Left lung (tissue), 14 donors: ENCODE measurements at places on chromosomes 2 and 18.

DNA sequence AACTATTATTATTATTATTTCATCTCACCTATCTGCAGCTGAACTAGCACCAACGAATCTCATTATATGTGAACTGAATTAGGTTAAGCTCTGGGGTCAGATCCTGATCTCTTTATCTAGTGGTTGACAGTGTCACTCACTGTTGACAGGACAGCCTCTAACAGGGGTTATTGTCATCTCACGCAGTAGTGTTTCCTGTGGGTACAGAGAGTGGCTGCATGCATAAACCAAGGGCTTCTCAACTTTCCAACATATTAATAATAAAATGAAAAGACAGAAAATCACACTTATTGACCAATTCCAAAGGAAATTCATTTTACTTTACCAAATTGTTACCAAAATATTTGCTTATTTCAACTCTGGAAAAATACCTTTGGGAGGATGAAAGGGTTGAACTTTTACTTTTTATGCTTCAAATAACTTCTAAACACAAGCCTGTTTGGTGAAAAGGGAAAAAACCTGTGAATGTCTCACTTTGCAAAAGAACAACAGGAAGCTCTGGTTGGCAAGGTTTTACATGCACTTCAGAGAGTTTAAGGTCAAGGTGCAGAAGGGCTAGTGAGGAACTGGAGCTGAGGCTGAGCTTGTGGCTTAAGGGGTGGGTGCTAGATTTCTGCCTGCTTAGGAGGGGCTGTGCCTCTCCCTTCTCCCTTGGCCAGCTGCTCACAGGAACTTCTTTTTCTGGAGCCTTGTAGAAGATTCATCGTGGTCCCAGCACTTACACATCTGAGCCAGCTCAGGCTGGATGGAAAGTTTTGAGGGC is 72.6 kb downstream of the CTAGE1 start:
- no peak for DNase-seq

DNA sequence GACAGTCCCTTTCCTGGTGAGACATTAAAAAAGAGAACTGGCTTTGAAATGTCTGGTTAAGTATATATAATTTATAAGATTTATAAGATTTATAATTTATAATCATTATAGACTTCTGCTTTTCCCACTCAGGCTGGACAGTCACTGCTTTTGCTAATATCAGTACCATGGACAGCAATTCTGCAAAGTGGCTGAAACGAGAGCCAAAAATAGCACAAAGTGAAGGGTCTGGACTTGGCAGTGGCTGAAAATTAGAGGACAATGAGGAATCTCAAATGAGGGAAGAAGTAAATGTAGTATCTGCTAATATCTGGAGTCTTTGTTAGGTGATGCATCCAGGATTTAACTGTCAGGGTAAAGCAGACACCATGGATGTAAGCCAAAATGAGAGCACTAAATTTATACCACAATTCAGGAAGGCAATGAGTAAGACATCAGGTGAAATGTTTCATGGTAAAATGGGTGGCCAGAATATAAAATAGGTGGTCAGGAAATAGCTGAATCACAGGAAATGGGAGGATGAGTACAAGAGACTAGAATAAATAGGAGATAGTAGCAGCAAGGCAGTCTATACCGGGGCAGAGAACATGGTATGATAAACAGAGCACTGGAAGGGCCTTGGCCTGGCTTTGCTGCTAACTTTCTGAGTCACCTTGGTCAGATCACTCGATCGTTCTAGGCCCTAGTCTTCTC is 39.6 kb upstream of the BOD1L2 start:
- peak; percentile 54 for DNase-seq

DNA sequence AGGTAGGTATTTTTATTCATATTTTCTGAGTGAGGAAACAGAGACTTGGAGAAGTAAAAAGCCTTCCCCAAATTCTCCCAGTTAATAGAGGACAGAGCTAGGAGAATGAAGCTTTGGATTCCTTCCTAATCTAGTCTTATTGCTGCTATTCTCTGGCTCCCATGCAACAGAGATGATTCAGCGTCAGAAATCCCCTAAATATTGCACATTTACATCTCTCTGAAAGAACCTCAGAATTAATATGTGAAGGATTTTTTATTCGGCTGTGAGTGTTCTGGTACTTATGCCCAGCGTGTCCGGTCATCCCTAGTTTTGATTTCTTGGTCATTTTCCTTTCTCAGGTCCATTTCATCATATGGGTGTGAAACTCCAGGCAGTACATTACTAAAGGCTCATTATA is 91.2 kb upstream of the SESTD1 start:
- DNase-seq: no peak

- no peak for DNase-seq
Observed at GRCh38 chr18:21650311-21650710, 38.2 kb downstream of the SNRPD1 start.

DNA sequence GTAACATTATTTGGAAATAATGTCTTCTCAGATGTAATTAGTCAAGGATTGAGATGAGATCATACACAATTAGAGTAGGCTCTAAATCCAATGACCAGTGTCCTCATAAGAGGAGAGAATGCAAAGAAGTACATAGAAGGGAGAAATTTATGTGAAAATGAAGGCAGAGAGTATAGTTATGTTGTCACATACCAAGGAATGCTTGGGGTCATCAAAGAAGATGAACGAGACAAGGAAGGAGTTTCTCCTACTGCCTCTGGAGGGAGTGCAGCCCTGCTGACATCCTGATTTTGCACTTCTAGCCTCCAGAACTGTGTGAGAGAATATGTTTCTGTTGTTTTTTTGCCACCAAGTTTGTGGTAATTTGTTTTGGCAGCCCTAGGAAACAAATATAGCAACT is 100.1 kb downstream of the GALNT13 start:
- DNase-seq: no peak

GRCh38 chr18:57749604-57749970 is 53.5 kb downstream of the ATP8B1 start:
- DNase-seq: no peak
